ENCODE measurements at places on chromosomes 16 and 17.

DNA sequence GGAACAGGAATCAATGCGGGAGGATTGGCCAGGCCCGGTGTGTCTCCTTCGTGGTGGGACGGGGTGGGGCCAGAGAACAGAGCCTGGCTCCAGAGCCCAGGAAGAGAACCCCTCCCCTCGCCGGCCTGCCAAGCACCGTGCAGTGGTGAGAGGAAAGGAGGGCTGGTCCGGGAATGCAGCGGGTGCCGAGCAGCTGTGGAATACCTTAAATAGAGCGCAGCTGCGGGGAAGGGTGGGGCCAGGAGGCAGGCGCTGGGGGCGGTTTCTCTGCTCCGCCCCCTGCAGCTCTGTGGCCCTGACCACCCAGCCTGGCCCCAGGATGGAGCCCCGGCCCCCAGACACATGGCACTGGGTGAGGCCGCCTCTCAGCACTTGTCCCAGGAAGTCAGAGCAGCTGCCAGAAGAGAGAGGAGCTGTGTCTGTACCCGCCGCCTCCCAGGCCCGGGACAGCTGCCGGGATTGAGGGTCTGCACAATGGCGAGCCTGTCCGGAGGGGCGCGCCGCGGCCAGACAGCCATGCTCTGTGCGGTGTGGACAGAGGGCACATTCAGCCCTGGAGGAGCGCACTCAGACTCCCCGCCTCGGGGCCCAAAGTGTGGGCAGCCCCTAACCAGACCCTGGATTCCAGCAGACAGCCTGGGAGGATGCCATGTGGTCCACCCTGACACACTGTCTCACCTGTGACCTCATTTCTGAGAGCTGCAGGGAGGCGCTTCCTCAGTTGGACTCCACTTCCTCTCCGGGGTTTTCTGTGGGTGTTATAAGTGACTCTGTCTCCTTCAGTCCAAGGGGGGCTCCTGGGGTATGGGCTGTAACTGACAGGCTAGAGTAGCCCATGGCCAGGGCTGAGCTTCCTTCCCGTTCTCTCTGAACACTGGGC, 268.8 kb downstream of the SEC14L1 start:
- DNase-seq, result peak; percentile 75

DNA sequence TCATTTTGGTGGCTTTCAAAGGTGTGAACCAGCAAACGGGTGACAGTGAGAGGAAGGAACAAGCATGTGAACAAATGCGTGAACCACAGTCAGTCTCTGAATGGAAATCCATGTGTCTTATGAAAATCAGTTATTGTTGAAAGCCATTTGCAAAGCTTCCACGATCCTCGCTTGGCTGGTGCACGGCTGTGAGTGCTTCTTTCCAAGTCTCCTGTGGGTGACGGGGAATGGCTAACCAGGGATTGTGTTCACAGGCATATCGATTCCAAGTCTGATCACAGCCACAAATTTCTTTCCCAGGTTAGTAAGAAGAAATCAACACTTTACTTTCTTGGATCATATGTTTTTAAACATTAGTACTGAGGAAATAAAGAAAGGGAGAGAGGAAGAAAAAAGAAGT, 556.9 kb upstream of the RBFOX1 start:
- DNase-seq, result no peak

DNA sequence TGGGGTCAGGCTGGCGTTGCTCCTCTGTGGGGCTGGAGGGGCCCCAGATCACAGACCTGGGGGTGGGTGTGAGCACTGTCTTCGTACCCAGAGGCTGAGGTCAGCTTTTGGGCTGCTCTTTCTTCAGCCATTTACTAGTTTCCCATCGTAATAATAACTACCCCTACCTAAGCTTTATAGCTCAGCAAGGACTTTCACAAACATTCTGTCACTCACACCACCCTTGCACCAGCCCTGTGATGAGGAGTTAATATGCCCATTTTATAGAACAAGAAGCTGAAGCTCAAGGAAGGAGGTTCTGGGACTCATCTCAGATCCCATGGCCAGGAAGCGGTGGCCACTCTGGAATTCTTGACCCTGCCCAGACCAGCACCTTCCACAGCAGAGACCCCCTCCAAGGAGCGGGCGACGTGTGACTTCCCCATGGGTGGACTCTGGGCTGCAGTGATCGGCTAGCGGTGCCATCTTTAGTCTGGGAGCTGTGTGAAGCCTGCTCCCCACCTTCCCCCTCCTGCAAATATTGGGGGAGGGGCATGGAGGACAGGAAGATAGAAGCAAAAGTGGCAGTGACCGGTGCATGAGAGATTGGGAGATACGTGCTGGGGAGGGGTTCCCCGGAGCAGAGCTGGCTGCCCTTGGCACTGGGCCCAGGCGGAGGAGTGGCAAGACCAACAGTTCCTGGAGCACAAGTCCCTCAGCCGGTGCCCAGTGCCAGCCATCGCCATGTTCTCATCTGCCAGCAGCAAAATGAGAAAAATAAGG, 81.8 kb upstream of the TOB1 start:
- DNase-seq, result peak; percentile 31

DNA sequence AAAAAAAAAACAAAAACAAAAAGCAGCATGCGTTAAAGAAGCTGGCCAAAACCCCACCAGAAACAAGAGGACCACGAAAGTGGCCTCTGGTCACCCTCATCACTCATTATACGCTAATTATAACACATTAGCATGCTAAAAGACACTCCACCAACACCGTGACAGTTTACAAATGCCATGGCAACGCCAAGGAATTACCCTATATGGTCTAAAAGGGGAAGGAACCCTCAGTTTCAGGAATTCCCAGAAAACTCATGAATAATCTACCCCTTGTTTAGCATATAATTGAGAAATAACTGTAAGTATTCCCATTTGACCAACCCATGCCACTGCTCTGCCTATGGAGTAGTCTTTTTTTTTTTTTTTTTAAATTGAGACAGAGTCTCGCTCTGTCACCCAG, 77.6 kb downstream of the EMP2 start:
- DNase-seq, result no peak

DNA sequence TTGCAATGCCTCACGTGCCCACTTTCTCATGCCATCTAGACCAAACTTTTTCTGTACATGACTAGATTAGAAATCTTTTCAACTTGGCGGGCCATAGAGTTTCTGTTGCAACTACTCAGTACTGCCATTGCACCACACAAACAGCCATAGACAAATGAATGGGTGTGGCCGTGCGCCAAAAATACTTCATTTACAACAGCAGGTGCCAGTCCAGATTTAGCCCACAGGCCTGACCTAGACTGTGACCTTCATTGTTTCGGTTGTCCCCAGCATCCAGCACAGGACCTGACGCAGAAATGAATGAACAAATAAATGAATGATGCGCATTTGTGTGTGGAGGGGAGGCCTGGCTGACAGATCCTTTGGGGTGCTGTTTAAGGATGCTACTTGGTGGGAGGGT, 14.3 kb upstream of the PDK2 start:
- no peak for DNase-seq

- no peak for DNase-seq
Observed at GRCh38 chr17:69367298-69367697, 40.4 kb upstream of the ABCA5 start.

- no peak for DNase-seq
Observed at GRCh38 chr16:27772093-27772825, 222.3 kb downstream of the KATNIP start.

DNA sequence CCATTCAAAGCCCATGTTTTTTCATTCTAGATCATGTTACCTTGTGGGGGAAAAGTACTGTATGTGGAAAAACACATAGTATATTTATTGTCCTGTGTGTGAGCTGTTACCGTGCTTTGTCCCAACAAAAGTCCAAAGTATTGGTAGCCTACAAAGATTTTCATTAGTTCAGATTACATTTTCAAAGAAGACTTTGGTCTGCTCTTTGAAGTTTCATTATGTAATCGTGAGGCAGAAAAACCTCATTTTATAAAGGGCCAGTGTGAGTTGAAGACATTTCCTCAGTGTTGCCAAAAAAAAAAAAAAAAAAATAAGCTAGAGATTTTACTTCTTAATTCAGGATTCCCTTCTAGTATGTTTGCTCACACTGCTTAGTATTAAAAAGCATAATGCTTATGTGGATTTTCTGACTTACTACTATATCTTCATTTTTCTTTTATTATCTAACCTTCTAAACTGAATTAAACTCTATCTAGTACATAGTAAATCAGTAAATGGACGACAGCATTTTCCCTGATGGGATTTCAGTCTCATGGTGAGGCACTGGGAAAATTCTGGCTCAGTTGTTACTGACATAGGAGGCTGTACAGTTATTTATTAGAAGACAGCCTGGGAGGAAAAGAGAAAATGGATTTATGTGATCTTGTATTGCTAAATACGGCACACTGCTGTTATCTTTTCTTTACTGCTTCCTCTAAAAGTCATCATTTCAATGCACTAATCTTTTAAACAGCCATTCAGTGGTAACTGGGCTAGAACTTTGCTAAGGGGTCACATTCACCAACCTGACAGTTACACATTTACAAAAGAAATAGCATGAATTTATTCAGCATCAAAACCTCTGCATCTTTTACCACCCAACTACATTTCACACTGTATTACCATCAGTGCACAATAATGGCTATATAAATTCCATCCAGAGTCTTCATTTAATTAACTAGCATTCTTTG, 100.6 kb downstream of the STXBP4 start:
- DNase-seq, result no peak

- no peak for DNase-seq
Observed at GRCh38 chr16:14131774-14132695, 60.9 kb downstream of the MRTFB start.

DNA sequence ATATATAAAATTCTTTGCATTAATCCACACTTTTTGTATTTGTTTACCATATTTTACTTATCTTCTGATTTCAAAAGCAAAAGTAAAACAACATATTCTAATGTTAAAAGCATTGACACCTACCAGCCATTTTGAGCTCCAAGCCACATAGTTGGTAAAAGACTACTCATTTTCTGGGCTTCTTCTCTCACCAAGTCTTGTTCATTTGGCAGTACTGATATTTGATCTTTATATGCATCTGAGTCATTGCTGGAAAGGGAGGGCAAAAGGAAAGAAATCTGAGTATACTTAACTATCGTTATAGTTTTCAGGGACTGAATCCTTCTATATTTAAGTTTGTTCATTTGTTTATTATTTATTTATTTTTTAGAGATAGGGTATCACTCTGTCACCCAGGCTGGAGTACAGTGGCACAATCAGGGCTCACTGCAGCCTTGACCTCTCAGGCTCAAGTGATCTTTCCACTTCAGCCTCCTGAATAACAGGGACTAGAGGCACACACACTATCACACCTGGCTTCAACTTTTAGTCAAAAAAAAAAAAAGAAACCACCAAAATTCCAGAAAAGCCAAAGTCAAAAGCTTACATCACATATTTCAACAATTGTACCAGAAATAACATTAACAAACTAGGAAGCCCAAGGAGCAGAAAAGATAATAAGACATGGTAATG, 121.0 kb upstream of the TOB1 start:
- DNase-seq, result no peak

DNA sequence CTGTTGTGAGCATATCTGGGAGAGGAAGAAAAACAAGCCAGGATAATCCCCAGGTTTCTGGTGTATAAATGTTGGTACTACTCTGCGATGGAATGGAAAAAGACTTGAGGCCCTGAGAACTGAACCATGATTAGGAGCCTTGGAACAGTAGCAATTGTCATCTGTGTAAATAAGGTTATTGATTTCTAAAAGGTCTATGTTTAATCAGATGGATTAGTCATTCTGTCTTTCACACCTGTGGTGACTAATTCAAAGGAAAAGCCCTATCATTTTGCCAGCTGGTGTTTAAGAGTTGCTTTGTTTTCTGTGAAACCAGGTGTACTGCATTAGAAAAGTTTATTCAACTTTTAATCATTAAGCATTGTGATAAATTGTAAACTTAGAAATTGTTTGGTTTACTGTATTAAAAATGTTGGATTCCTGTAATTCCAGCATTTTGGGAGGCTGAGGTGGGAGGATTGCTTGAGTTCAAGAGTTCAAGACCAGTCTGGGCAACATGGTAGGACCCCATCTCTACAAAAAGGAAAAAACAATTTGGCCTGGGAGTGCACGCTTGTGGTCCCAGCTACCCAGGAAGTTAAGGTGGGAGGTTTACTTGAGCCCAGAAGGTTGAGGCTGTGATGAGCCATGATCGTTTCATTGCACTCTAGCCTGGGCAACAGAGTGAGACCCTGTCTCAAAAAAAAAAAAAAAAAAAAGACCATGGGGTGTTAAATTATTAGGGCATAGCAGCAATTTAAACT, 29.0 kb upstream of the KPNB1 start:
- no peak for DNase-seq

DNA sequence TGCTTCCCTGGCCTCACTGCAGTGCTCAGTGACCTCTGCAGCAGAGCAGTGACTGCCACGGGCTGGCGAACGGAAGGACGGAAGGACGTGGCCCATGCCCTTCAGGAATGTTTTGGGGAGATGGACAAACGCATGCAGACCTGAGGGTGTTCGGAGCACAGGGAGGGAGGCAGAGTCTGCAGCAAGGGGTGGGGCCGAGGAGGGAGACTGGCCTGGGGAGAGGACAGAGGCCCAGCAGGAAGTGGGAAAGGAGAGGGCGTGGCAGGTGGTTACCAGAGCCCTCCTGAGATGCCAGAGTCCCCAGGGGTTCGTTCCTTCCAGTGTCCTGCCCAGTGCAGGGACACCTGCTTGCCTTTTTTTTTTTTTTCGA, 21.9 kb downstream of the ADORA2B start:
- DNase-seq, result peak; percentile 50

- no peak for DNase-seq
Observed at GRCh38 chr16:1535391-1536291, 2.2 kb downstream of the TMEM204 start.

- no peak for DNase-seq
Observed at GRCh38 chr17:73546114-73546513, 98.1 kb downstream of the SDK2 start.

DNA sequence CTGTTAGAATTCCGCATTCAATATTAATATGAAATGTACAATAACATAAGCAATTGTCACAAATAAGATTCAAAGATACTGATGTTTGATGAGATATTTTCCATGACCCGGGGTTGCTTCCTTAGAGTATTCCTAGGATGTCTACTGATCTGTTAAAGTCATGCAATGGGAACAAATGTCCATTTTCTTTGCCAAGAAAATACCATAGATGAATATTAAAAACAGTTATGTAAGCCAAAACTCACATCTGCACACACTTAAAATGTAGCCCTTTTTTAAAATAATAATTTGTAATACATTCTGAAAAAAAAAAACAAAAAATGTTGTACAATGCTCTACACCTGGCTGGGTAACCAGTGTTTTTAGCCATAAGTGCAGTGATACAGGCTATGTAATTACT, 259.4 kb upstream of the AXIN2 start:
- DNase-seq, result no peak

- no peak for DNase-seq
Observed at GRCh38 chr16:82047374-82047773, 12.3 kb downstream of the HSD17B2 start.
